ENCODE measurements at places on chromosomes 1 and 21.

- DNase-seq, result no peak
Measured at GRCh38 chr1:229896306-229896705, 170.7 kb upstream of the GALNT2 start.

- DNase-seq, result no peak
Measured at GRCh38 chr1:244552336-244552735, 91.3 kb downstream of the CATSPERE start.

DNA sequence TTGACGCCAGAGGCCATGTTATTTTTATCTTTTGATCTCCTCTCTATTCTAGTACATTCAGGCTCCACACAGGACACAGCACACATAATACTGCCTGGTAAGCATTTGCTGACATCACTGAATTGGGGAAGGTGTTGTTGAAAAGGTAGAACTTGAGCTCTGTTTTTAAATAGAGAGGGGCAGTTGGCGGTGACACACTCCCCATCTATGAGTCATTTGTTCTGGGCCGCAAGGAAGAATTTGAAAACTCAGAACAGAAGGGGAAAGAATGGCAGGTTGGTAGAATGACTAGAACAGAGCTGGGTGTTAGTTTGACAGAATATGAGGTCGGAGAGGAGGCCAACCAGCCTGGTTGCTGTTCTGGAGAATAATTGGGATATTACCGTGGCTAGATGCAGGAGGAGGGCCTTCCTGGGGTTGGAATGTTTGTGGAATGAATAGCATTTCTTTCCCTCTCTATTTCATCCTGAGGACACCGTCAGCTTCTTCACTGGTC is 52.1 kb upstream of the ERRFI1 start:
- no peak for DNase-seq

DNA sequence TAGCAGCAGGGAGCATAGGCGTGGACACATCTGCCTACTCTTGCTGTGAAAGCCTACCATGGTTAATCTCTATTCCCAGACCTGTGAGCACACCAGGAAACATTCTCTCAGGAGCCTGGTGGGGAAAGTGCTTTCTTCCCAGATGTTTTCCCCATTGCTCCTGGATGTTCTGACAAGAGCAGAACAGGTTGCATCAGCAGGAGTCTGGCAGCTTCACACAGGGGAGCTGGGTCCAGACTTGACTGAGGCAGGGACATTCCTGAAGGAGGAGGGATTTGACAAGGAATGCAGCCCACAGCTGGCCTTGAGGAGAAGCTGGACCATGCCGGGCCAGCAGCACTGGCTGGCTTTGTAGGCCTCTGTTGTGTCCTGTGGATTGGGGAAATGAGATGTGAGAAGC is 21.0 kb upstream of the ARTN start:
- no peak for DNase-seq

- DNase-seq, result no peak
Measured at GRCh38 chr1:86866665-86867064, 47.3 kb downstream of the SELENOF start.

- no peak for DNase-seq
Measured at GRCh38 chr1:39122056-39122455, 82.4 kb upstream of the MACF1 start.

DNA sequence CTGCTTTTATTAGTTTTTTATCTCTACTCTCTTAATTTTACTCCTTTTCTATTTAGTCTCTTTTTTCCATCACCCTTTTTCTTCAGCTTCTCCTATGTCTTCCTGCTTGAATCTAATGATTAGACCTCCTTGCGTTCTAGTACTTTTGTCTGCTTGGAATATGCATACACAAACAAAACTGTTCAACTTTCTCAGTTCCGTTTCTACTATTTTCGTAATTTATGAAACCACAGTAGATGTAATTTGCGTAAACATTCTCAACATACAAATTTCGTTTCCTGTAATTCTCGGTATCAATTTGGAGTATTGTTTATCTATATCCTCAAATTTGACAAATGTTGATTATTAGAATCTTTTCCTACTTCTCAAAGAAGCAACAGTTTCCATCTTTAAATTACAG is 772.5 kb downstream of the USP25 start:
- DNase-seq, result no peak

DNA sequence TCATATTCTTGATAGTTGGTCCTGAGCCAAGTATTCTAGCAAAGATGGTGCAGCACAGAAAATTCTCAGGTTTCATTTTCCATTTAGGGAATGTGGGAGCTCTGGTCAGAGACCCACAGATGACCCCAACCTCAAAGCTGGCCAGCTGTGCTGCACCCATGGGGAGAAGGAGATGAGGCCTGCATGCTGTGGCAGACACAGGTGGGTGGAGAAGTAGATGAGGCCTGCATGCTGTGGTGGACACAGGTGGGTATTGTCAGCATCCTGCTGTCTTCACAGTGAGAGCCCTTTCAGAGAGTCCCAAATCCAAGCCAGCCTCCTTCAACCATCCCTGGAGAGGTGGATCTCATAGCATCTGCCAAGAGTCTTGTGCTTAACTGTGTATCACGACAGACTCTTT is 77.7 kb downstream of the DSCAM start:
- DNase-seq, result no peak

DNA sequence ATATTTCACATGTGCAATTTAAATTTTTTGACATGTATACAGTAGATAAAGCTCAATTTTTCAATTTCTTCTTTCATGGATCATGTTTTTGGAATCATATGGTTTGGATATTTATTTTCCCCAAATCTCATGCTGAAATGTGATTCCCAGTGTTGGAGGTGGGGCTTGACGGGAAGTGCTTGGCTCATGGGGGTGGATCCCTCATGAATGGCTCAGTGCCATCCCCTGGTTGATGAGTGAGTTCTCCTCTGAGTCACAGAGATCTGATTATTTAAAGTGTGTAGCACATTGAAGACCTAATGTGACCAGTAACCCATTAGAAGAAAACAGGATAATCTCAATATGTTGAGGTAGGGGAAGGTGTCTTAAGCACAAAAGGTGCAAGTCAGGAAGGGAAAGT is 9.1 kb upstream of the IFI16 start:
- DNase-seq, result no peak

DNA sequence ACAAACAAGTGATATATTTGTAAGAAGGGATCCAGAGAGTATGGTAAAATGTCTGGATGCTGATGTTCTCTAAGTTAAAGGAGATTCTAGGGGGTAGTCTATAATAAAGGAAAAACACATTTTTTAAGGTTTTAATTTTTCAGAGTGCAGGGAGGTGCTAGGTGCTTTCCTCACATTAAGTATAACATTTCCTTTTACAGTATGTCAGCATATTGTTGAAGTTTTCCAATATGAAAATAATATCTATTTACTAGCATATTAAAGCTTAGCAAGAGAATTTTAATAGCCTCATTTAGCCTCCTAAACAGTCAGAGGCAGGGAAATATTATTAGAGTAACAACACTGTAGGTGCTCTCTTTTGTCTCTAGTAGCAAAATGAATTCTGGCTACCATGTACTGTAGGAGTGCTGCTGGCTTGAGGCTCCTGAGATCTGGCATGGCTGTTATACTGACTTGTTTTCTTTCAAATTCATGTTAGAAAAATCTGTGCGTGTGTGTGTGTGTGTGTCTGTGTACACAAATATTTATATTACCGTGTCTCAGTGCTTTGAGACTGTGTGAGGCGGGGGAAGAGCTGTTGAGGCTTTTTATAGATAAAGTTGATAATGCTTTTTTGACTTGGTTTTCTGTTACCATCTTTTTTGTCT is 71.0 kb downstream of the POU2F1 start:
- DNase-seq, result no peak

GRCh38 chr1:925561-926421 is 2.1 kb downstream of the SAMD11 start:
- DNase-seq, result no peak

- peak; percentile 53 for DNase-seq
Measured at GRCh38 chr1:224497714-224498573, 63.3 kb upstream of the WDR26 start.

GRCh38 chr1:154605534-154605933 is 2.5 kb downstream of the ADAR start:
- no peak for DNase-seq

DNA sequence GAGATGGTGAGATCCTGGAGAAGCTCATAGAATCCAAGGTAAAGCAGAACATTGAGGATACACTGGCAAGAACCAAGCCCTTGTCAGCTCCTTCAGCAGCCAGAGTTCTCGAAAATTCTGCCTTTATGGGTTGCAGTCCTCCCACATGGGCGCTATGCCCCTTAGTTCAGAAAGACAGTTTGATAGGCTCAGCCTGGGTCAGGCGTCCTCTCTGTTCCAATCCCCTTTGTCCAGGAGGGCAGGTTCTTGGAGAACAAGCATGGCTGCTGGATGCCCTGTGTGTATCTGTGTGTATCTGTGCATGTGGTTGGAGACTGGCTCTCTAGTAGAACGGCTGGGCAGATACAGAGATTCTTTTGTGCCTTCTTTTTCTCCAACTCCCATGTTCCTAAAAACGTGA is 8.0 kb upstream of the NBL1 start:
- no peak for DNase-seq

DNA sequence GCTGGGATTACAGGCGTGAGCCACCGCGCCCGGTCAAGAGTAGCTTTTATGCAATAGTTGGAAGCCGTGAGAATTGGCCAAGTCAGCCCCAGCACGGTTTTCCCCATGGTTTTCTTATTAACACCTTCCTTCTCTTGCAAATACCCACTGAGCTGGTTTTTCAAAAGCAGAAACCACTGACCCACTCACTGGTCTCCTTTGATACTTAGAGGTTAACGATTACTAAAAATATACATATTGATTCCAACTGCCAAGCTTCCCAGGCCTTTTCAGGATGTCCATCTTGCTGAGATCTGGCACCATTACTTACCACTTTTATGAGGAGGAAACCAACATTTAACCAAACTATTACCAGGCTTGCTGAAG is 25.9 kb upstream of the TARDBP start:
- no peak for DNase-seq

GRCh38 chr1:93871366-93871765 is 7.6 kb downstream of the DNTTIP2 start:
- no peak for DNase-seq

All from activated CD4-positive, alpha-beta T cell treated with anti-CD3 and anti-CD28 coated beads for 4 hours (primary cell).